ENCODE measurements at places on chromosomes 5 and 9. TPM values are rescaled to one million over a fixed set of nuclear protein-coding genes. Genes with fewer than 3 reads are reported as not detected.

- H3K4me3 ChIP-seq, result no peak overlapping the region
- no peak for DNase-seq
- no peaks in the 10 kb centered on the region for H3K36me3 ChIP-seq
- no peaks in the 10 kb centered on the region for H3K27me3 ChIP-seq
- H3K4me1 ChIP-seq, result peaks cover 2% of the 10 kb centered on the region
Observed at GRCh38 chr5:72074251-72074650, 33.0 kb upstream of the MAP1B start.

RASEF gene
- total RNA-seq, result 1.9 TPM

GRCh38 chr5:170408877-170409660, 19.9 kb upstream of the KCNMB1 start:
- H3K4me3 ChIP-seq, result no peak overlapping the region
- DNase-seq, result no peak
- H3K27me3 ChIP-seq, result no peaks in the 10 kb centered on the region
- no peaks in the 10 kb centered on the region for H3K36me3 ChIP-seq
- peaks cover 3% of the 10 kb centered on the region for H3K4me1 ChIP-seq

DNA sequence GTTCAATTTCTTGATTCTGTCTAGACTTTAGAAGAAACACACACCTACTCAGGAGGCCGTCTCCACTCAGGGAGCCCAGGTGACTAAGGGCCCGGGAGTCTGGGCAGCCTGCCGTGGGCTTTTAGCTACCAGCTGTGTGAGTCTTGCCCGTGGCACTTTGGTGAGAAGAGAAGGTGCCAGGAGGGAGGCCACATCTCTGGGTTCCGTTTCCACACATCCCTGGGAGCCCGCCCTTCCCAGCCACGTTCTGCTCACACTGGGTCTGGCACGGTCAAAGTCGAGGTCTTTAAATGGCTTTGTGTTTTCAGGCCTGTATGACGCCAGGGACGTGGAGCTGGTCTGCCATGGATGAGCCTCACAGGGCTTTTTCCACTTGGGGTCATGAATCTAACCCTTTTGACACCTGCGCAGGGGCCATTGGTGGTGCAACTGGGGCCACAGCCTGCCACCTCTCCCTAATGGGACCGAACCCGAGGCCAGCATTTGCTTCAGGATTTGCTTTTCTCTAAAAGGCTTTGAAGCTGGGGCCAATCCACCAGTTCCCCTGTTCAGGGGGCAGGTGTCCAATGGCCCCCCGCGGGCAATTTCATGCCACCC, 17.2 kb upstream of the FCN2 start:
- H3K4me3 ChIP-seq, result no peak overlapping the region
- no peaks in the 10 kb centered on the region for H3K4me1 ChIP-seq
- no peaks in the 10 kb centered on the region for H3K27me3 ChIP-seq
- no peak overlapping the region for H3K27ac ChIP-seq
- DNase-seq, result peak; percentile 7
- peaks cover 5% of the 10 kb centered on the region for H3K36me3 ChIP-seq

GRCh38 chr5:83277154-83277553, 194.4 kb upstream of the VCAN start:
- no peak overlapping the region for H3K27ac ChIP-seq
- DNase-seq, result no peak
- H3K36me3 ChIP-seq, result no peaks in the 10 kb centered on the region
- no peaks in the 10 kb centered on the region for H3K27me3 ChIP-seq
- H3K4me3 ChIP-seq, result no peak overlapping the region

TEX48 gene
- total RNA-seq, result not detected

- H3K36me3 ChIP-seq, result peaks cover 10% of the 10 kb centered on the region
- no peaks in the 10 kb centered on the region for H3K4me1 ChIP-seq
- DNase-seq, result no peak
- no peak overlapping the region for H3K27ac ChIP-seq
- no peak overlapping the region for H3K4me3 ChIP-seq
Observed at GRCh38 chr5:154970759-154971158, 29.9 kb downstream of the MRPL22 start.

GRCh38 chr9:110975969-110976368, 62.3 kb downstream of the LPAR1 start:
- H3K4me3 ChIP-seq, result no peak overlapping the region
- no peaks in the 10 kb centered on the region for H3K36me3 ChIP-seq
- H3K4me1 ChIP-seq, result no peaks in the 10 kb centered on the region
- no peak for DNase-seq
- H3K27me3 ChIP-seq, result no peaks in the 10 kb centered on the region
- H3K27ac ChIP-seq, result no peak overlapping the region

Data from H9 (cell line).